Activated T-cell treated with anti-CD3 and anti-CD28 coated beads, Interleukin-2, amount 50 U/mL, for 72 hours (primary cell): ENCODE measurements at places on chromosomes 1 and 21. TPM values are rescaled to one million over a fixed set of nuclear protein-coding genes. Genes with fewer than 3 reads are reported as not detected.

The GOLPH3L gene
- 32.3 TPM for total RNA-seq

DNA sequence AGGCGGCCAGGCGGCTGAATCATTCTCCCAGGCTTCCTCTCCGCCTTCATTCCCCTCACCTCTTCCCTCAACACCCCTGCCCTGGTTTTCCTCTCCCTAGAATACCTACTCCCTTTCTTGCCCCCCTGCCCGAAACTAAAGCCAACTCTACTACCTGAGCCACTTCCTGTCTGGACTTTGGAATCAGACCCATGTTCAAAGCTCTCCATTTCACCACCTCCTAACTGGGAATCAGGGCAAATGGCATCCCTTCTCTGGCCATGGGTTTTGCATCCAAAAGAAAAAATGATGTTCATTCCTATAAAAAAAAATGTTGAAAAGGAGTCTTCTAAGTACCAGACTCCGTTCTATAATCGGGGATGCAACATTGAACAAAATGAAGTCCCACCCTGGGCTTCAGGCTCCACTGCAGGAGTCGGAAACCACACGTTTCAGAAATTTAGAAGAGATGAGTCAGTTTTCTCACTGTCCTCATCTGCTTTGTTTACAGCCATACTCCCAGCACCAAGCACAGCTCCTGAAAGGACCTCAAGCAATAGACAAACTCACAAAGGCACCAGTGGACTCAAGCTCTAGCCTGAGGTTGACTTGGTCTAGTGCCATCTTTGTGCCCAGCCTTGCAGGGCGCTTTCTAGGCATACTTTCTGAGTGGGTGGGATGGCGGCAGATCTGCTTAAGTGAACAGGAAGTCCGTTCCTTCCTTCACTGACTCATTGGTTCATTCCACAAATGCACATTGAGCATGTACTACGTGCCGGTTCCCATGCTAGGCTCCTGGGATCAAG lies 176.2 kb downstream of the IGSF21 start:
- no peak overlapping the region for H3K4me3 ChIP-seq
- H3K27ac ChIP-seq: no peak overlapping the region
- H3K4me1 ChIP-seq: no peaks in the 10 kb centered on the region

GRCh38 chr1:247738315-247738714 lies at the start of gene OR14K1:
Gene OR14K1, plus strand, starts transcription at chr1:247738615. Its CDS starts 0 bp downstream, at chr1:247738615.
- H3K27me3 ChIP-seq: no peaks in the 10 kb centered on the region
- H3K36me3 ChIP-seq: no peaks in the 10 kb centered on the region
- no peak within 1 kb of the TSS for H3K27ac ChIP-seq
- H3K4me1 ChIP-seq: no peaks in the 10 kb centered on the region
- no peak within 1 kb of the TSS for H3K4me3 ChIP-seq
- no peak for DNase-seq

DNA sequence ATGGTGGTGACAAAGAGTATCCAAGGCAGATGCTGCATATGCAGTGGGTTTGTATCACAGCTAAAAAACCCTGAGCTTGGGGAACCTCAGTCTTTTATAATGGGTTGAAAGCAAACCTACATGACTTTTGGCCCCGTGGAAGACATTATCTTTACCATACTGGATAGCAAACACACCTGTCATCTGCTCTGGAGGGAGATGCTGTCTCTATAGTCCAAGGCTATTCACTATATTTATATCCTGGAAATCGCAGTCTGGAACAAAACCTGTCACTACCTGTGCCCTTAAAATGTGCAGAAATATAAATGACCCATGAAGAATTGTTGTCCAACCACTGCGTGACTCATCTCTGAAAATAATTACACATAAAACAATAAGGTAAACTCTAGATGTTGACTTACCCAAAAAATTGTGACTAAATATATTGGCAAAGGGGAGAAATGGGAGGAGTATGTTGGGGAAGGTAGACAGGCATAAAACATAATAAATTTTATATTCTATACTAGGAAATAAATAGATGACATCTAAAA lies 121.0 kb upstream of the CXADR start:
- H3K36me3 ChIP-seq: peaks cover 2% of the 10 kb centered on the region
- no peak for DNase-seq
- H3K27ac ChIP-seq: no peak overlapping the region
- no peaks in the 10 kb centered on the region for H3K4me1 ChIP-seq
- no peaks in the 10 kb centered on the region for H3K27me3 ChIP-seq

DNA sequence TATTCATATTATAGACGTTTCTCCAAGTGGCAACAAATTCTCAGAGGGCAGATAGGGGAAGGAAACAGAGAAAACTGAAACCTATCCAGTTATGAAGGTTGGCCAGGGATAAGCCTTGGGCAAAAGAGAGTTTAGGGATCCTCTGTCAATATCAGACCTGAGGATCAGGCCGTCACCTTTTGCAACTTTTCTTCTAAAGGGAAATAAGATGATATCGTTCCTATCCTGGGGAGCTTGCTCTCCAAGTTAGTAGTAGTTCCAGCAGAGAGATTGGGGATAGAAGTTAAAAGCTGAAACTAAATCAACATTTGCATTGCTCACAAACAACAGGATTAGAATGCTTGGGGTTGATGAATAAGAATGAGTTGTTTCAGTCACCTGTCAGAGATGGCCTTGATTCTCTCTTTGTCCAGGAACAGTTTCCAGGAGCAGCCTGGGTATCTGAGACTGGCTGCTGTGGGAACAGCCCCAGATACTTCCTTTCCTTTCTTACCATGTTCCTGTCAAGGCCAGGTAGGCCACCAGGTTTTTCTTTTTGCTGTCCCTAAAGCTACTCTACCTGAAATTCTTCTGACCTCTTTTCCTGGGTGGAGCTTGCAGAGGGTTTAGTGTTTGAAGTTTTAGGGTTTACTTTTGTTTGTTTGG lies 2.5 kb downstream of the RIIAD1 start:
- peaks cover 60% of the 10 kb centered on the region for H3K27me3 ChIP-seq
- H3K4me3 ChIP-seq: no peak overlapping the region
- H3K4me1 ChIP-seq: peaks cover 18% of the 10 kb centered on the region
- no peaks in the 10 kb centered on the region for H3K36me3 ChIP-seq

DNA sequence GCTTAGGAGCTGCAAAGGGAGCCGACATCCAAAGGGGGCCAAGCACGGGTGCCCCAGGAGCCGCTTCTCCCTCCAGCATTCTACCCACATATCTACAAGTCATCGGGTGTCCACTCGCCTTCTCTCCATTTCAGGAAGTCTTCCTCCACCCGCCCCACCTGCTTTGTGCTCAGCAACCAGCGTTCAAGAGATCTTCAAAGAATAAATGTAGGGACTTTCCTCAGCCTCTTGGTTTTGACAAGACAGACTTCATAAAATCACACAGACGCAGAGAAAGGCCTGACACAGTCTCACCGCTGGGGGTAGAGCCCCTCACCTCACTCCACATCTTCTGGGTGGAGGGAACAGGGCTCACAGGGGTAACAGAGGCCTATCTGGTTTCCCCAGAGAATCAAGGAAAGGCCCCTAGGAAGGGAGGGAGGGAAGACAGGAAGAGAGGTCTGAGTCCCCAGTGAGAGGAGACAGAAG lies 49.5 kb downstream of the SSBP3 start:
- H3K27ac ChIP-seq: peak overlapping the region; percentile 9
- peaks cover 88% of the 10 kb centered on the region for H3K4me1 ChIP-seq
- H3K36me3 ChIP-seq: peaks cover 8% of the 10 kb centered on the region
- peak; percentile 52 for DNase-seq
- no peaks in the 10 kb centered on the region for H3K27me3 ChIP-seq

DNA sequence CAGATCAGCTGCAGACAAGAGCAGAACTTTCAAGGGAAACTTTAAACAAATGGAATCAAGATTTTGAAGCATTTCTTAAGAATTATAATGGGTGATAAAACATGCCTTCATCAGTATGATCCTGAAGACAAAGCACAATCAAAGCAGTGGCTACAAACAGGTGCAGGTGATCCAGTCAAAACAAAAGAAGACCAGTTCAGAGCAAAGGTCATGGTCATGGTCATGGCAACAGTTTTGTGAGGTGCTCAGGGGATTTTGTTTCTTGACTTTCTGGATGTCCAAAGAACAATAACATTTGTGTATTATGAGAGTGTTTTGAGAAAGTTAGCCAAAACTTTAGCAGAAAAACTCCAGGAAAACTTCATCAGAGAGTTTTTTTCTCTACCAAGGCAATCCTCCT lies 681.7 kb upstream of the PTBP2 start:
- H3K27me3 ChIP-seq: no peaks in the 10 kb centered on the region
- H3K4me3 ChIP-seq: no peak overlapping the region
- no peak for DNase-seq
- no peaks in the 10 kb centered on the region for H3K36me3 ChIP-seq
- H3K27ac ChIP-seq: no peak overlapping the region

GRCh38 chr1:244106837-244107493 lies 55.9 kb downstream of the ZBTB18 start:
- no peak for DNase-seq
- no peaks in the 10 kb centered on the region for H3K36me3 ChIP-seq
- H3K4me1 ChIP-seq: no peaks in the 10 kb centered on the region
- H3K27me3 ChIP-seq: peaks cover 4% of the 10 kb centered on the region
- H3K4me3 ChIP-seq: no peak overlapping the region

The HSPB7 gene
- total RNA-seq: not detected

The ERI3 gene
- 45.5 TPM for total RNA-seq

The GUCA2B gene
- not detected for total RNA-seq

The PTAFR gene
- total RNA-seq: 0.46 TPM
